ENCODE measurements at places on chromosomes 16 and 17.

DNA sequence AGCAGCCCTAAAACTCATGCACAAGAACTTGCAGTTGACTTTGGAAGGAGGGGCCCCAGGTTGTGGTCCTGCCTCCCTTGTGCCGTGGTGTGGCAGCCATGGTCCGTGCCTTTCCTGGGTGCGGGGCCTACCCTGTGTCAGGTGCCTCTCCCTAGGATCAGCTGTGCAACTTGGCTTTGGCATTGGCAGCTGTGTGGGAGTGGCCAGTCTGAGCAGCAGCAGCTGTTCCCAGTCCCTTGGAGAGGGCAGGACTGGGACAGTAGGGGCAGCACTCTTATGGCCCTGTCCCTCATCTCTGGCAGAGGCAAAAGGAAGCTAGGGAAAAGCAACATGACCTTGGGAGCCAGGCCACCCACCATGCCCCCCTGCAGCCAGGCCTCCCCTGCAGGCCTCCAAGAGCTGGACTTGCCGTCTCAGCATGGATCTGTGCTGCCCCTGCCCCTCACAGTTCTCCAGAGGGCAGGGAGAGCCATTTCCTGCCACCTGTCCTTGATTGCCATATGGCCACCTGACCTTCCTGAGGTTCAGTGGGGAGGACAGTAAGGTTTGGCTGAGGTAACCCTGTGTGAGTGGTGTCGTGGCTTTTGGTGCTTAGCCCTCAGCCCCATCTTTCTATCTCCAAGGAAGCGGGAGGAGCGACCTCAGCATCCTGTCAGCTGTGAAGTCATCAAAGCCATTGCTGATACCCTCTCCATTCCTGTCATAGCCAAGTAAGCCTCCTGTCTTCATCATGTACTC is 15.5 kb upstream of the NFATC3 start:
- peak overlapping the region; percentile 95 for H3K27ac ChIP-seq
- H3K4me1 ChIP-seq = peaks cover 88% of the 10 kb centered on the region
- H3K36me3 ChIP-seq = peaks cover 56% of the 10 kb centered on the region
- DNase-seq = peak; percentile 83
- H3K4me3 ChIP-seq = peak overlapping the region; percentile 54
- no peaks in the 10 kb centered on the region for H3K27me3 ChIP-seq

DNA sequence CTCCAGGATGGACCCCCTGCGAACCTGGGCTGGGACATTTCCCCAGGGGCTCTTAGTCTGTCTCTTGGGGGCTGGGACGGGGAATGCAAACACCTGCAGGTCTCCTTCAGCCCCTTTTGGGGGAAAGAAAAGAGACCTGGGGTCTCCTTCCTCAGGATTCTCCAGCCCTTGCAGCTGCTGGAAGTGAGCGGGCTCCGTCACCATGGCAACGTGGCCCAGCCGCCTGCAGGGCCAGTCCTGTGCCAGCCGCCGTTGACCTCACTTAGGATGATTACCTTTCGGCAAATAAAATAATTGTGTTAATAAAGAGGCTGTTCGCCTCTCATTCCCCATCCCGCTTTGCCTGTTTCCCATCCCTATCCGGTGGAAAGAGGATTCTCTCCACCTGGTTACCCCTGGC is 25.7 kb downstream of the MRM1 start:
- DNase-seq = no peak
- no peaks in the 10 kb centered on the region for H3K36me3 ChIP-seq
- H3K4me1 ChIP-seq = no peaks in the 10 kb centered on the region

DNA sequence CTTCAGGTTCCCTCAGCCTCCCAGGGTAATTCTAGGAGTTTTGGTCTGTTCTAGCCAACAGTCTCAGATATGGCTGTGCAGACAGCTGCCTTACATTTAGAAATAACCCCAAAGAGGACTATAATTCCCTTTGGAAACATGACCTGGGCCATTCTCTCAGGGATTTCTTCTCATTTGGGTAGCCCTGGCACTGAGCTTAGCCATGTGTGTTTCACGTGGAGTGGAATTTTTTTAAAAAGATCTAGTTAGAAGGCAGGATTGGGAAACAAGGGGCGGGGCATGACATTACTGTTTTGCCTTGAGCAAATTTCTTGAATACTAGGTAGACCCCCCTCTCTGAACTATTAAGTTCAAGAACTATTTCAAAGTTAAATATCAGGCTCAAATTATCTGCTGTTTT is 29.6 kb upstream of the MRC2 start:
- no peak for DNase-seq
- peaks cover 57% of the 10 kb centered on the region for H3K36me3 ChIP-seq
- H3K27ac ChIP-seq = no peak overlapping the region
- H3K4me1 ChIP-seq = no peaks in the 10 kb centered on the region
- H3K4me3 ChIP-seq = no peak overlapping the region
- no peaks in the 10 kb centered on the region for H3K27me3 ChIP-seq

DNA sequence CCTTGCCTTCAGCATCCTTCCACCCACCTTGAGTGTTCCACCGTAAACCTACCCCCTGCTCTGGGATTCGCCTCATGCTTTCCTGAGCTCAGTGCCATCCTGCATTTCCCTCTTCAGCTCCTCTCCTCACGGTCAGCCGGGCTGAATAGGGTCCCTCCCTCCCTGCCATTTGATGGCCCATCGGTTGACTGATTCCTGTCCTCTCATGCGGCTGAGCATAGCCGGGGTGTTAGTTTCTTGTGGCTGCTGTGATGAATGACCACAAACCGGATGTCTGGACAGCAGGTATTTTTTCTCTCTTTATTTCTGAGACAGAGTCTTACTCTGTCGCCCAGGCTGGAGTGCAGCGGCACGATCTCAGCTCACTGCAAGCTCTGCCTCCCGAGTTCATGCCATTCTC is 44.1 kb upstream of the MGAT5B start:
- no peak overlapping the region for H3K4me3 ChIP-seq
- no peak for DNase-seq
- no peaks in the 10 kb centered on the region for H3K36me3 ChIP-seq
- no peak overlapping the region for H3K27ac ChIP-seq

GRCh38 chr17:28348979-28349378 is 8.3 kb downstream of the POLDIP2 start:
- peaks cover 63% of the 10 kb centered on the region for H3K36me3 ChIP-seq
- H3K27me3 ChIP-seq = no peaks in the 10 kb centered on the region
- no peak for DNase-seq
- no peak overlapping the region for H3K27ac ChIP-seq
- H3K4me3 ChIP-seq = no peak overlapping the region

GRCh38 chr16:64715624-64716023 is 406.2 kb downstream of the CDH11 start:
- no peaks in the 10 kb centered on the region for H3K4me1 ChIP-seq
- DNase-seq = no peak
- no peaks in the 10 kb centered on the region for H3K36me3 ChIP-seq
- no peaks in the 10 kb centered on the region for H3K27me3 ChIP-seq

DNA sequence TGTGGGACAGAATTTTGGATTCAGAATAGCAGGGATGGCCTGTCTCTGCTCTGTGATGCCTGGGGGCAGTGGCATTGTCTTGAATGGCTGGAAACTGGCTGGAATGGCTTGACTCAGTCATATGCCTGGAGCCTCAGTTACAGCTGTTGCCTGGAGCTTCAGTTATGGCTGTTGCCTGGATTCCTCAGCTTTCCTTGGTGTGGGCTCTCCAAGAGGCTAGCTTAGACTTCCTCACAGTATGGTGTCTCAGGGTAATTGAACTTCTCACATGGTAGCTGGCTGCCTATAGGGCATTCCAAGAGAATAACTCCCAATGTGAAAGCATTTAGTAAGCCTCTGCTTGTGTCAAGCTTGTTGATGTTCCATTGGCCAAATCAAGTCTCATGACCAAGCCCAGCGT is 21.1 kb downstream of the KRT23 start:
- no peak overlapping the region for H3K4me3 ChIP-seq
- no peak overlapping the region for H3K27ac ChIP-seq
- no peak for DNase-seq

GRCh38 chr17:33712120-33712519 is 419.0 kb upstream of the ASIC2 start:
- H3K27me3 ChIP-seq = peaks cover 3% of the 10 kb centered on the region
- H3K36me3 ChIP-seq = no peaks in the 10 kb centered on the region
- no peaks in the 10 kb centered on the region for H3K4me1 ChIP-seq
- H3K4me3 ChIP-seq = no peak overlapping the region

Measured in activated CD4-positive, alpha-beta memory T cell treated with anti-CD3 and anti-CD28 coated beads, Interleukin-2, amount 10 ng/mL, durations not matched to agents 7 days and 5 days (primary cell).